ENCODE measurements at places on chromosomes 4 and X. TPM values are rescaled to one million over a fixed set of nuclear protein-coding genes. Genes with fewer than 3 reads are reported as not detected.

- DNase-seq, result no peak
Measured at GRCh38 chr4:10020106-10020505, 1.2 kb downstream of the SLC2A9 start.

DNA sequence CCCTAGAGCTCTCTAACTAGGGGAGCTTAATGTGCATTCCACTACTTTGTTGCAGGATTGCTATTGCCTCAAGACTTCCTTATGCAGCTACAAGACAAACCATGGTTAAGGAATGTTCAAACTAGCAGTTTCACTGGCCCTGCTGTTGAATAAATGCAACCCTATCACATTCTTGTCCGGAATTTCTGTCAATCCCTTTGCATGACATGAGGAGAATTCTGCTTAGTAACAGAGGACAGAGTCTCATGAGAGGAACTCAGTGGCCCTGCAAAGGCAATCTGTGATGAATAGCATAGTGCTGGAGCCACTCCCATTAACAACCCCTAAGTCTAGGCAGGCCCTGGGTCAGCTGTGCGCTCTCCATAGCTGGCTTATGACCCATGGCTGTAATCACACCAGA is 30.7 kb upstream of the SGMS2 start:
- no peak for DNase-seq

DNA sequence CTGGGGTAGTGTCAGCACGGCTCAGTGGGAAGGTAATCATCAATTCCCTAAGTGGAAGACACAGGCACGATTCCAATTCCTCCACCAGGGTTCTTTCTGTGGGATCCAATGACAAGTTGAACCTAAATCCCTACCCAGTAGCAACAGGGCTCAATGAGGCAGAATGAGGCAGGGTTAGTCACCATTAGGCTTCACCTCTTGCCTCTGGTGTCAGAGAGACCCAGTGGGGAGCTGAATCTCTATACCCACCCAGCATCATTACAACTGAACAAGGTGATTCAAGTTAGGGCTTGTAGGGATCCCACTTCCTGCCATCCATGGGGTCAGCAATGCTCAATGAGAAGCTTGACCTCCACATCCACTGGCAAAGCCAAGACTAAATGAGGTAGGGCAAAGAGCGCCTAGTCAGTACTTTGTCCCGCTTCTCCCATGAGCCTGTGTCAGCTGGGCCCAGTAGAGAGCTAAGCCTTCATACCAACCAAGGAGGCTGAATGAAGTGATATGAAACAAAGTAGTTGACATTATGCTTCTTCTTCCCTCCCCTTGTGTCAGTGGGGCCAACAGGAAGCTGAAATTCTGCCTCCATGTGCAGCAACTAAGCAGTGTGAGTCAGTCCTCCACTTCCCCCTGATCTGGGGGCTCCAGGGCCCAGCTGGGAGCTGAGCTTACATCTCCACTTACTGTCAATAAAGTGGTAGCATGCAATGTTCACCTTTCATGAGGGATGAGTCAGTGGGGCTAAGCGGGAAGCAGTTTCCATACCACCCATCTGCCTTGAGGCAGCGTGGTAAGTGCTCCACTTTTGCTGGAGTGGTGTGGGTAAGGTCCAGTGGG is 36.4 kb upstream of the RBM41 start:
- no peak for DNase-seq

DNA sequence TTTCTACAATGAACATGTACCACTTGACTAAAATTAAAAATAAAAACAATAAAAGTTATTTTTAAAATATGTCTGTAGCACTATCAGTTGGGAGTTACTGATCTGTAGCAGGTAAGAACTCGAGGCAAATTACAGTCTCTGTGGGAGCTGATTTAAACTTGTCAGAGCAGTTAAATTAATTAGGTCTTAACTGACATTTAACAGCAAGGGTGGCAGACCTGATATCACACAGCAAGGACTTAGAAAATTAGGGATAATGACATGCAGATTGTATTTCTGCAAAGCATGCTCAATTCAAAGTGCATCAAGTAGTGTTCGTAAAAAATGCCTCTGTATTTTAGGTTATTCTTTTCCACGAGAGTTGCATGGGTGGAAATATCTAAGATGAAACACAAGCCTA is 208.9 kb downstream of the SPATA18 start:
- no peak for DNase-seq

GRCh38 chrX:12332786-12333347 is 194.6 kb downstream of the FRMPD4 start:
- DNase-seq, result no peak

GRCh38 chr4:128825226-128825625 is 15.7 kb downstream of the JADE1 start:
- peak; percentile 38 for DNase-seq

GRCh38 chr4:8708401-8709021 is 115.9 kb downstream of the CPZ start:
- DNase-seq, result no peak

DNA sequence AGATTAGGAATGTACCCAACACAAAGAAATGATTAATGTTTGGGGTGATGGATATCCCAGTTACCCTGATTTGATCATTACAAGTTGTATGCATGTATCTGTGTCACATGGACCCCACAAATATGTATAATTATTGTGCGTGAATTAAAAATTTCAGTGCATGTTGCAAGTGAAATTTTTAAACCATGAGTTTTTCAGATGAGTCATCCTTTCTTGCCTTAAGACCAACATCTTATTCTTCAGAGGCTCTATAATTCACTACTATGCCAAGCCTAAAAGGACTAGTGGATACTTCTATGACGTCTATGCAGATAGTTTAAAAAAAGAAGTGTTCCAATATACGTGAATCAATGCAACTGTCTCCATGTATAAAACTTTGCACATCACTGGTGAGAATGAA is 113.0 kb upstream of the SH3RF1 start:
- no peak for DNase-seq

Gene TMEM144
- total RNA-seq, result 12.9 TPM

Gene TMPRSS11D
- not detected for total RNA-seq

Gene CHIC2
- total RNA-seq, result 10.8 TPM

Gene PHOX2B
- not detected for total RNA-seq

Measured in HCT116 (cell line).